ENCODE measurements at places on chromosomes 5 and 9.

DNA sequence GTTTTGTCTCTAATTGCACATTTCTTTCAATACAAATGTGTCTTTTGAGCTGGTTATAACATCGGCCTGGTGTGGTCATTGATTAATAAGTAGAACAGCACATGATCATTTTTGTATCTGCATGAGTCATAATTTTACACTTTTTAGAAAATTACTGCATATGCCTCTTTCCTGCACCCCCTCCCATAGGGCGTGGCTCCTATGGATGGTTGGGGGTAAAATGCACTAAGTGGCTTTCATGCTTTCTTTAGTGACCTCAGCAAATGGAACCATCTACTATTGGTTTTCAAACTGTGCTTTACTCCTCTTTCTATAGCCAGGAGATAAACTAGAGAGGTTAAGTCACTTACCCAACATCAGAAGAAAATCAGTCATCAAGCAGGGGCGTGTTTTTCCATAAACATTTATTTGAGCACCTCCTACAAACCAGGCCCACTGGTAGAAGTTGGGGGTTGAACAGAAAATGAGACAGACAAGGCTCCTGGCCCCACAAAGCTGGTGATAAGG, 3.8 kb downstream of the ANXA6 start:
- DNase-seq = no peak

- no peak for DNase-seq
Measured at GRCh38 chr9:9998491-9999287, 614.1 kb downstream of the PTPRD start.

DNA sequence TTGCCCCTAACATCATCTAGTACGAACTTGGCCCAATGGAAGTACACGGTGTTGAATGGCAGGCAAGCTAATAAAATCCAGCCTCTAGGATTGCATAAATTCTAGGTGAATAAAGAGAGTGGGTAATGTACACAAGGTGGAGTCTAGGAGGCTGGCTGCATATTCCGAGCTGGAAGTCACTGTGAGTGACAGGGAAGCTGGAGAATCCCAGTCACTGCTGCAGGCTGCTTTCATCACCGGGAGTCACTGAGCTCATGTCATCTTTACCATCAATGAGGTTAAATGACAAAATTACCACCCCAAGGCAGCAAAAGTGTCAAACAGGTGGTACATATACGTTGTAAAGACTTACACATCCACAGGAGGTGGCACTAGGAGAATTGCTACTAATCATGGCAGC, 91.3 kb upstream of the HMHB1 start:
- DNase-seq = no peak

DNA sequence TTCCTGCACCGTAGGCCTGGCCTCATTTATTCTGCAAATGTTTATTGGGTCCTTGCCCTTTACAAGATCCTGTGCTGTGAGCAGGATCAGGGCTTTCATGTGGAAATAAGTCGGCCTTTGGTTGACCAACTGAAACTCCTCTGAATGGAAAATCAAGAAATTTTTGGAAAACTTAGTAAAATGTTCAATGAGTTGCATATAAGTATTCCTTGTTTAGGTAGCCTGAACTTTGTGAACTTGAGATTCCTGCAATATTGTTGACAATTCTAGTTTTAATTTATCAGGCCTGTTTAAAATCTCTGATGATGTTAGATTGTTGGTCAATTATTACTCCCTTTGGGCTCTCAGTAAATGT, 1.1 kb downstream of the MAML1 start:
- no peak for DNase-seq

- no peak for DNase-seq
Measured at GRCh38 chr9:38715684-38716083, 4.2 kb downstream of the FAM240B start.

- DNase-seq = no peak
Measured at GRCh38 chr9:123425261-123425821, 69.3 kb downstream of the CRB2 start.
